ENCODE measurements at places on chromosomes 6 and 20.

- no peaks in the 10 kb centered on the region for H3K4me1 ChIP-seq
- H3K27me3 ChIP-seq = no peaks in the 10 kb centered on the region
- no peak overlapping the region for H3K27ac ChIP-seq
- H3K36me3 ChIP-seq = no peaks in the 10 kb centered on the region
Observed at GRCh38 chr20:61697666-61698597, 367.7 kb downstream of the TAF4 start.

DNA sequence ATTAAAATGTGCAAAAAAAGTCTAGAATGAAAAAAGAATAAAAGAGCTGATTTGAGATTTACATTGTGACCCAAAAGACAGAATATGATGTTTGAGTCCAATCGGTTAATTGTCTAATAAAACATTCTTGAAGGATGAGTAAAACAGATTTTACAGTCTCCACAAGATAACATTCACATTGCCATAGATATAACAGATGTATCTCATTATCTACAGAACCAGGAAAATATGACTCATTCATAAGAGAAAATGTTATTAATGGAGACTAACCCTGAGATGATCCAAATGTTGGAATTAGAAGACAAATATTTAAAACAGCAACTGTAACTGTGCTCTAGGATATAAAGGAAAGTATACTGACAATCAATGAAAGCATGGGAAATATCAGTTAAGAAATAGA is 141.7 kb downstream of the RFX6 start:
- H3K27ac ChIP-seq = no peak overlapping the region
- H3K27me3 ChIP-seq = no peaks in the 10 kb centered on the region
- no peaks in the 10 kb centered on the region for H3K36me3 ChIP-seq
- no peaks in the 10 kb centered on the region for H3K4me1 ChIP-seq

DNA sequence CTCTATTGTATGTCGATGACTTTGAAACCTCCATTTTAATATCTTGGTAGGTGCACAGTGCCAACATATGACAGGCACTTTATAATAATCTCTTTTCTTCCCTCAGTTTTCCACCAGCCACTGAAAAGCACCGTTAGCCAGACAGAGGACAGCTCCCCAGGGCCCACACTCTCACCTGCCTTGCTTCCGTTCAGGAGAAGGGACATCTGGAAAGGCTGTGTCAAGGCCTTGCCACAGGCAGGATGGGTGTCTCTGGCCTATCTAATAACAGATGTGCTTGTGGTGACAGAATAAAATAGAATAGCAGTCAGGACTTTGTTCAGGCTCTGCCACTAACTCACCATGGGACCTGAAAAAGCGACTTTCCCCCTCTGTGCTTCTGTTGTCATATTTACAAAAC is 75.5 kb upstream of the CCDC167 start:
- peaks cover 10% of the 10 kb centered on the region for H3K4me1 ChIP-seq
- H3K4me3 ChIP-seq = no peak overlapping the region
- H3K27ac ChIP-seq = no peak overlapping the region
- H3K36me3 ChIP-seq = no peaks in the 10 kb centered on the region
- peaks cover 17% of the 10 kb centered on the region for H3K27me3 ChIP-seq
- DNase-seq = no peak

GRCh38 chr6:45474376-45474775 is 96.6 kb upstream of the SUPT3H start:
- peaks cover 17% of the 10 kb centered on the region for H3K36me3 ChIP-seq
- no peak overlapping the region for H3K4me3 ChIP-seq
- peaks cover 45% of the 10 kb centered on the region for H3K4me1 ChIP-seq
- H3K27ac ChIP-seq = peak overlapping the region; percentile 57
- DNase-seq = no peak

DNA sequence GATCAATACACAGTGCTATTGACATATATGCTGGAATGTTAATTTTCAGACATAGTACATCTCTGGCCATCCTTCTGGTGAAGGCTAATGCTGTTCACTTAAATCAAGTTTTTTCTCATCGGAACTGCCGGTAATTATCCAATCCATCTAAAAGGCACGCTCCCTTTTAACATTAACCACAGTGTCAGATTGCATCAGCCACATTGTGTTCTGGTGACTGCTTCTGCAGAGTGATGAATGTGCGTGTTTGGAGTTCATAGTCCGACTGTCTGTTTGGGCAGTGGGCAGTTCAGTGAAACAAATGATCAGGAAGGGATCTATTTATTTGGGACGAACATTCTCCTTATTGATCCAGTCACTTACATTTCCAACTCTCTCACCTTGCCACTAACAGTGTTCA is 49.5 kb downstream of the SOBP start:
- peaks cover 2% of the 10 kb centered on the region for H3K27me3 ChIP-seq
- H3K4me3 ChIP-seq = no peak overlapping the region
- H3K4me1 ChIP-seq = no peaks in the 10 kb centered on the region
- no peak overlapping the region for H3K27ac ChIP-seq

DNA sequence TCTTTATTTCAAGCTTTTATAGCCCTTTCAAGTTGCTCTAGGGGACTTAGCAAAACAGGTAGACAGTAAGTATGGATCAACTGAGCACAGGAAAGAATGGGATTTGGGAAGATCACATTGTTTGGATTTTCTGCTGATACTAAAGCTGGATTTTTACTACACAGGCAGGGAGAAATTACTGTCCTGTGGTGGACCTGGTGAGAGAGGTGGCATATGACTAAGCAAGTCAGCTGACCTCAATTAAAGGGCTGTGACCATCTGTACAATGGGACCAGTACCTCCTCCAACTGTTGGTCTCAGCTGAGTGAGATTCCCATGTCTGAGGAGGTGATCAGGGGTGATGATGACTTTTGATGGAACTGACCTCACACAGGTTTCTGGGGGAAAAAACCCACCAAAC is 28.0 kb downstream of the RREB1 start:
- no peaks in the 10 kb centered on the region for H3K36me3 ChIP-seq
- H3K4me3 ChIP-seq = no peak overlapping the region
- H3K27me3 ChIP-seq = no peaks in the 10 kb centered on the region
- no peak for DNase-seq
- peak overlapping the region; percentile 15 for H3K27ac ChIP-seq
- H3K4me1 ChIP-seq = peaks cover 15% of the 10 kb centered on the region

DNA sequence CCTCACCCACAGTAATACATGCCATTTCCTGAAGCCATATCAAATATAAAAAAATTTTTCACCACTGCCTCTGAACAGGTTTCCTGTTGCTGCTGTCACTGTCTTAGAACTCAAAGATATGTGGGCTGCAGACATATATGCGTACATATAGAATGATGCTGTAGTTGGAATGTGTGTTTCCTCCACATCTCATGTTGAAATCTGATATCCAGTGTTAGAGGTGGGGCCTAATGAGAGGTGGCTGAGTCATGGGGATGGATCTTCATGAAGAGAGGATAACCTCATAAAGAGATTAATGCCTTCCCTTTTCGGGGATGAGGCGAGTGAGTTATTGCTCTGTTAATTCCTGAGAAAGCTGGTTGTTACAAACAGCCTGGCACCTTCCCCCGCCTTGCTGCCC is 7.7 kb upstream of the SCP2D1 start:
- no peak overlapping the region for H3K27ac ChIP-seq
- no peaks in the 10 kb centered on the region for H3K4me1 ChIP-seq
- no peak for DNase-seq
- H3K27me3 ChIP-seq = no peaks in the 10 kb centered on the region
- no peak overlapping the region for H3K4me3 ChIP-seq
- no peaks in the 10 kb centered on the region for H3K36me3 ChIP-seq

DNA sequence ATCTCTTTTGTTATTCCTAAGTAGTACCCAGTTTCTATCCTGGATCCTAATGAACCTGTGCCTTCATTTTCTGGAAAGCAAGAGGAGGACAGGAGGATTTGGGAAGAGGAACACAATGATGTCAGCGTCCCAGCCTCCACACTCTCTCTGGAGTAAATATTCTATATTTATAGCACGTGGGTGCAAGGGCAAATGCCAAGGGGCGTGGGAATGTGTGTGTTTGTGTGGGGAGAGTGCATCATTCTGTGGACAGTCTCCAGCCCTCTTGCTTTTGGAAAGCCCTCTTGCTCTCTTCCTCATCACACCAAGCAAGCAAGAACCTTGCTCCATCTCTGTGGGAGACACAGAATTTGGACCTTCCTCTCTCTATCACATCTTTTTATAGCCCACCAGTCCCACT is 103.2 kb upstream of the EMILIN3 start:
- H3K4me1 ChIP-seq = peaks cover 6% of the 10 kb centered on the region
- no peak overlapping the region for H3K27ac ChIP-seq
- no peak for DNase-seq
- no peaks in the 10 kb centered on the region for H3K27me3 ChIP-seq
- H3K36me3 ChIP-seq = peaks cover 32% of the 10 kb centered on the region
